Activated T-helper 1 cell treated with anti-CD3 and anti-CD28 coated beads, Interleukin-2, amount 50 U/mL, for 16 hours (primary cell): ENCODE measurements at places on chromosomes 16 and 17.

DNA sequence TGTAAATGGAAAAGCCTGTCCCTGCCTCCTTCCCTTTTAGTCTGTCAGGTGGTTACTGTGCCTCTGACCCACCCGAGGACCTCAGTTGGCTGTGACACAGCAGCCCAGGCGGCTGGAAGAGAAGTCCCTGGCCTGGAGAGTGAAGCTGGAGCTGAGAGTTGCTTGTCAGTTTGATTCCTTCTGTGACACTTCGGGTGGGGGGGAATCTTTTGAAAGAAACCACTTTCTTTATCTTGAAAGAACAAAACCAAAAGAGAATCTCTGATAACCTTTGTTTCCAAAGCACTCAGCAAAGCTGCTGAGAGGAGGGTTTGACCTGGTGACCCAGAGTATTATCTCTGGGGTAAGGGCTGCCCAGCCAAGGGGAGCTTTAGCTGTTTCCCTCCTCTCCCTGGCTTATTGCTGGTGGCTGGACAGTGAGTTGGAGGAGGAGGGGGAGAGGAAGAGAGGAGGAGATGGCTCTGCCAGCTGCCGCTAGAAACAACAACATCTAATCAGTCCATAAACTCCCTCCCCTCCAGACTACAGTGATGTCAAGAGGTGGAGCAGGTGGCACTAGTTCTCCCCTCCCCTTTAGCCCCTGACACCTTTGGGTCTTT lies 34.0 kb downstream of the YPEL2 start:
- no peak for DNase-seq

GRCh38 chr17:37779554-37779953 lies 34.7 kb upstream of the HNF1B start:
- DNase-seq = no peak

DNA sequence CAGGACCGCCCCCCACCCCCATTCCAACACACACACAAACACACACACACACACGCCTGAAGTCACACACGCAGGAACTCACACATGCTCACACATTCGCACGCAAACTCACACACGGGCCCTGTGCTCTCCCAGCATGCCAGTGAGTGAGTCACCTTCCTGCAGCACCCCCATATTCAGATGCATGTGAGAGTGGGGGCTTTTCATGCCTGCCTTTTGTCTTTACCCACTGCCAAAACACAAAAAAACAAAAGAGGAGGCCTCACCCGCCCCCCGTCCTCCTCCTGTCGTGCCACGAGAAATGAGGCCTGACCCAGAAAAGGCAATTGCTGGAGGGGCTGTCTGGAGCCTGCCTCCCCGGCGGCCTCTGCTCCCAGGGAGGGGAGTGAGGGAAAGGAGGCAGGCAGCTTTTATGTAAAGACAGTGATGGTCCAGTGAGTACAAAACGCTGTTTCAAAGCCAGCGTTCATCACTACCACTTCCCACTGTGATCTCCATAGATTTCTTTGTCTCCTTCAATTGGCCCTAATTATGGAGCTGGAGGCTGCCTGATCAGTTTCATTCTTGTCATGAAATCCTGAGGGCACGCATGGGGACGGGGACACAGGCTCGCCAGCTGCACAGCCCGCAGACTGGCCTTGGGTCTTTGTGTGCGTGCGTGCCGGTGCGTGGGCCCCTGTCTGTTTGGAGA lies 29.5 kb upstream of the GSE1 start:
- no peak for DNase-seq

- no peak for DNase-seq
Observed at GRCh38 chr16:81715358-81716196, 63.5 kb upstream of the PLCG2 start.

DNA sequence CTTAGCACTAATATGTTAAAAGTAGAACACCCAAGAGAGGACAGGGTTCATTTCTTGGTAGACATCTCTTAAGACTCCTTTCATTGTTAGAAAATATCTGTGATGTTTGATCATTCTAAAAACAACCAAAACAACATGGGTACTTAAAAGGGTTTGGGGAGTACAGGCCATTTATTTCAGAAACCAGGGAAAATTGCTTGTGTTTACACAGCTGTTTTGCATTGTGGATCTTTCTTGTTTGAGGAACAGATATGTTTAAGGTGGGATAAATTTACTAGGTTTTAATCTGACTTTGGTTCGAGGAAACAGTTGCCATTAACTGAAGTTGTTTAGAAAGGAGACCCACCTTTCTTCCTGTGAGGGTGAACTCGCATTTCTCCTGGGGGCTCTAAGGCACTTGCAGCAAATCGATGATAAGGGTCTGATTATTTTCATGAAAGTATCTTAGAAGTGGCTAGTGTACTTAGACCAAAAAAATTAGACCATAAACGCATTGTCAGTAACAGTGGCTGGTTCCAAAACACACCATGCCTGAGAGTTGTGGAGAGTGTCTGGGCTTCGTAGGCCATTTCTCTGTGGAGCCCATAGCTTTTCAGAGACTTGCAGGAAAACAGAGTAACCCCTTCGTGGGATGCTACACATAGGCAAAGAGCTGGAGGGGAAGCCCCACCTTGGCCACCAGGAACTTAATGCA lies 17.6 kb downstream of the CLUAP1 start:
- DNase-seq = no peak

- no peak for DNase-seq
Observed at GRCh38 chr16:49679095-49679494, 176.8 kb downstream of the ZNF423 start.

- DNase-seq = no peak
Observed at GRCh38 chr17:45857977-45858708, 13.5 kb downstream of the SPPL2C start.

DNA sequence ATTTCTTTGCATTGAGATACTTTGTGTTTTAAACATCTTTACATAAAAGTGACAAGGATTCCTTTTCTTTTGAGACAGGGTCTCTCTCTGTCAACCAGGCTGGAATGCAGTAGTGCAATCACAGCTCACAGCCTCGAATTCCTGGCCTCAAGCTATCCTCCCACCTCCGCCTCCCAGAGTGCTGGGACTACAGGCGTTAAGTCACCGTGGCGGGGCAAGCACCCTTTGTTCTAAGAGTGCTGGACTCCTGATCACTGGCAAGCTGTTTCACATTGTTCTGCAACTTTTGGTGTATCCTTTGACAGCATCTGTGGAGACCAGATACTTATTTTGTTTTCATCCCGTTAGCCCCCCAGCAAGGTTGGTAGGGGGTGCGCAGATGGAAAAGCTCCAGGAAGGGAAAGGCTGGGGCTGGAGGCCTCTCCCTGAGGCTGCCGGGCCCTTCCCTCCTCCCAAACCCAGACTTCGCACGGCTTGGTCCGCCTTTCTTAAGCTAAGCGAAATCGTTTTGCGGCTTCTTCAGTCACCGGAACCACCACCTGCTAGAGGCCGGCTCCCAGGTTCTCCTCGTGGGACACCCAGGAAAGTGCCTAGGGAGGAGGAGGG lies 1.1 kb downstream of the ST6GALNAC2 start:
- no peak for DNase-seq

DNA sequence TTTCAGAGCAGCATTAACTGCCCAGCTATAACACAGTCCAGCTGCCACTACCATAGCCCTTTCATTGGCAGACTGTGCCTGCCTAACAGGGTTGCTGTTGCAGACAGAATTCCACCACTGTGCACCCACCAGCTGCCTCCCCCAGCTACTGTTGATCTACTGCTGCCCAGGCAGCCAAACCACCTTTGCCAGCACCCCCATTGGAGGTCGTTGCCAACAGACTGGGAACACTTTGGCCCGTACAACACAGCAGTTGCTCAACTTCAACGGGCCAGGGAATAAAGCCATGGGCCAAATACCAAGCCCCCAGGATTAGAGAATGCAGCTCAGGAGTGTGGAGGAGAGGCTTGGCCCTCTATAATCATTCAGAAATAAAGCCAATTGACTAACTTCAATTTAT lies 473.6 kb downstream of the CDH11 start:
- DNase-seq = no peak

- DNase-seq = no peak
Observed at GRCh38 chr17:3859940-3860339, 13.9 kb upstream of the NCBP3 start.

DNA sequence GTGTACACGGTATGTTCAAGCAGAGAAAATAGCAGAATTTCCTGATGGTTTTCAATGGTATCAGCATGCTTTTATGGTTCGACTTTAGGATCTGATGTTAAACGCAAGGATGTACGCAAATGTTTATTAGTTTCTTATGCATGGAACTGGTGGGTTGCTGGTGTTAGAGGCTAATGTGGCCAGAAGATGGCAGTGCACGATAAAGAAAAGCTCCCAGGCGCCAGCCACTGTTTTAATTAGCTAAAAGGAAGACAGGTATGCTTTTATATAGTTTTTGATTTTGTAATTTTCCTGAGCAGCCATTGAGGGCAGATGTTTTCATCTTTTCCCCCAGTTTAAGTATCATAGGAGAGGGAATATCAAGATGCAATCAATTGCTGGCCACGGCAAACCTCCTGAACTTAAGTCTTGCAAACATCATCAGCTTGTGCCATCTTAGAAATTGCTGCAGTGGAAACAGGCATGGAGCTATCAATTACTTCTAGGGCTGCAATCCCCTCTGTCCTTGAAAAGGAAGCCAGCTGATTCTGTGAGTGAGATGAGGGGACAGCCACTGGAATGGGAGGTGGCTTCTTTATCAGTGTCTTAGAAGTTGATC lies 648.5 kb upstream of the RBFOX1 start:
- no peak for DNase-seq

GRCh38 chr16:30991052-30991451 lies 6.0 kb downstream of the HSD3B7 start:
- DNase-seq = no peak

DNA sequence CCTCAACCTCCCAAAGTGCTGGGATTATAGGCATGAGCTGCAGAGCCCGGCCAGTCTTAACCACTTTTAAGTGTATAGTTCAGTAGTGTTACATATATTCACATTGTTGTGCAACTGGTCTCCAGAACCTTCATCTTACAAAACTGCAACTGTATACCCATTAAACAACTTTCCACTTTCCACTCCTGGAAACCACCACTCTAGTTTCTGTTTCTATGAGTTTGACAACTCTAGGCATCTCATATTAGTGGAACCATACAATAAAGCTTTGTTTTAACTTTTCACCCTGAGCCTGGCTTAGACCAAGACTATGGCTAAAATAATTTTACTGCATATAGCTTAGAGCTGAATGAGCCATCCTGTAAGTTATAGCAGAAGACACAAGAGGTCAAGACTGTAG lies 108.0 kb upstream of the GOT2 start:
- no peak for DNase-seq

DNA sequence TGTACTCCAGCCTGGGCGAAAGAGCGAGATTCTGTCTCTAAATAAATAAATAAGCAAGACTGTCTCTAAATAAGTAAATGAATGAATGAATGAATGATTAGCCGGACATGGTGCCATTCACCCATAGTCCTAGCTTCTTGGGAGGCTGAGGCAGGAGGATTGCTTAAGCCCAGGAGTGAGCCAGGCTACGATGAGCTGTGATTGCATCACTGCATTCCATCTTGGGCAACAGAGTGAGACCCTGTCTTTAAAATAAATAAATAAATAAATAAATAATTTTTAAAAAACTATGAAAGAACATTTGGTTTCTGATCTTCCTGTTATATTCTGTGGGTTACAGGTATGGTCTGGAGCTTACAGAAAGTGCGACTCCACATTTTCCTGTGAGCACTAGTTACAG lies 65.0 kb downstream of the C17orf58 start:
- DNase-seq = no peak

- DNase-seq = no peak
Observed at GRCh38 chr17:34823023-34823422, 138.2 kb downstream of the CCT6B start.

DNA sequence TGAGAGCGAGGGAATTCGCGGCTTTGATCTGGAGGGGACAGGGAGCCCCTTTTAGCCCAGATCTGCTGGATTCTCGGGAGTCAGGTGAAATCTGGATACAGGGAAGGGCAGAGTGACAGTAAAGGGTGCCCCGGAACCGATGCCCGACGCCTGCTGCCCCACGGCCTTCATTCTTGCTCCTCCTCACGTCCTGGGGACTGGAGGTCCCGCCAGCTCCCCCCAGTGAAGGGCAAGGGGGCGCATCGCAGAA lies 596 bp downstream of the OR1F1 start:
- DNase-seq = no peak

DNA sequence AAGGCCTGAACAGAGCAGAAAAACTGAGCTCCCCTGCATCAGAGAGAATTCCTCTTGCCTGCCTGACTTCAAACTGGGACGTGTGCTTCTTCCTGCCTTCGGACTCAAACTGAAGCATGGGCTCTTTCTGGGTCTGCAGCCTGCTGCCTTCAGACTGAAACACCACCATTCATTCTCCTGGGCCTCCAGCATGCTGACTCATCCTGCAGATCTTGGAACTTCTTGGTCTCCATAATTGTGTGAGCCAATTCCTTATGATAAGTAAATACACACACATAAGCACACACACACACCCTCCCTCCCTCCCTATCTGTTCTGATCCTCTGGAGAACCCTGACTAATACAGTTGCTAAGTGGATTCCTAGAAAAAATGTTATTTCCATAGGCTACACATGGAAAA lies 874.3 kb upstream of the EEF2KMT start:
- no peak for DNase-seq

DNA sequence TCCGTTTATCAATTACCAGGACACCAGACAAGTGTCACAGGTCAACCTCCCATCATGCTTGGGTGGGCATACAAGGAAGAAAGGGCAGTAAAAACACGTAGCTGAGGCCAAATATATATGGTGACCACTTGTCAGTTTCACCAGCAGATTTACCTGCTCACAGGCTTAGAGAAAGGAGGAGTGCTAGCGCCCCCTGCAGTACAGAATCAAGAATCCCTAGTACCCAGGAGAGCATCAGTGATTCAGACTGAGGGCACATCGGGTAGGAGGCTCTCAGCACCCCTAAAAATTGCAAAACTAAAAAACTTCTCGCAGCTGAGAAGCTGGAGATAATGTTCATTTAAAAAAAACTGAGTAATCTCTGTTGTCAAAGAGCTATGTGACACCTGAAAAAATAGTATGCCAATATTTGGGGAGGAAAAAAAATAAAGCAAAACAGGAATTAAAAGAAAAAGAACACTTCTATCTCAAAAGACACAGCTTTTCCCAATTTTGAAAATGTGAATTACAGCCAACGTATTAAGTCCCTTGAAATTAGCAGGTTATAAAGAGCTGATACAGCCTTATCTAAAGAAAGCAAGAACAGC lies 21.2 kb upstream of the MON1B start:
- DNase-seq = no peak

GRCh38 chr17:18904482-18904881 lies 46.6 kb downstream of the PRPSAP2 start:
- DNase-seq = no peak

DNA sequence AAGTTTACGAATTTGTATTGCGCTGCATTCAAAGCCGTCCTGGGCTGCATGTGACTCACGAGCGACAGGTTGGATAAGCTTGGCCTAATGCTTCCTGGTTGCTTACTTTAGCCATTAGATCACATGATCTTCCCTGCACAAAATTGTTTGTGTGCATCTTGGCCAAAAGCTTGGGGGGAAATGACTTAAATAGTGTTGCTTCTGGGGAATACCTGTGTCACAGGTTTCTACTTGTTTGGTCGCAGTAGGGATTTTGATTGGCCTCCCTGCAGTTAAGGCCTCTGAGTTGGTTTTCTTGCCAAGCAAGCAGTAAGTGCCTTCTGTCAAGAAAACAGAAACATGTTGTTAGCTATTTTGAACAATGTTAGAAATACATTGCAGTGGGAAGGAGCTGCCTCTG lies 39.6 kb upstream of the DUSP14 start:
- DNase-seq = no peak
